CD4-positive, alpha-beta T cell treated with Interleukin-6 at 100 ng/mL for 8 hours (primary cell): ENCODE measurements at places on chromosomes 1 and 21.

DNA sequence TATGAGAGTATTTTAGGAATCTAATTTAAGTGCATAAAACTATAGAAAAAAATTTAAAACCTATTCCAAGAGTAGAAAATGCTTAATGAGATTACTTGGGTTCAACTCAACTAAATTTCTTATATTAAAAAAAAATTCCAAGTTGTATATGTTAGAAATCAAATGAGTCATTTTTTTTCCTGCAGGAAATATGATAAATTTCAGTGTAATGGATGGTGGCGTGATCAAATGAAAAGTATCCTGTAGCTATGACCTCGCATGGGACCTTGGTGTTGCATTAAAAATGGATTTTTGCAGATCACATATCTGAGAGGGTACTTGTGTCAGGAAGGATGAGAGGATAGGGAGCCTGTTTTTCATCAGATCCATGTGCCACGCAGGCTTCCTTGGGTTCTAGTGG is 17.9 kb downstream of the ATP5PO start:
- DNase-seq, result no peak

DNA sequence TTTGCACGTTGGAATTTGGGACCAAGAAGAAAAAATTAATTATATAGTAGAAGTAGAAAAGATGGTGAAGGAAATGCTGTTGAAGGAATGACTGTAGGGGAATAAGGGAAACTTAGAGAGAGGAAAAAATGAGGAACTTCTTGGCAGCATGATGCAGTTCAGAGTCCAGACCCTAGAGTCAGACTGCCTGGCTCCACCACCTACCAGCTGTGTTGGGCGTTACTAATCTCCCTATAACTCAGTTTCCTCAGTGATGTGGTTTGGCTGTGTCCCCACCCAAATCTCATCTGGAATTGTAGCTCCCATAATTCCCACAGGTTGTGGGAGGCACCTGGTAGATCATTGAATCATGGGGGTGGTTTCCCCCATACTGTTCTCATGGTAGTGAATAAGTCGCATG is 1.3 kb upstream of the SELP start:
- no peak for DNase-seq

- no peak for DNase-seq
Measured at GRCh38 chr1:21366288-21366687, 73.6 kb upstream of the NBPF3 start.

- no peak for DNase-seq
Measured at GRCh38 chr1:179197690-179198297, 31.7 kb downstream of the ABL2 start.

DNA sequence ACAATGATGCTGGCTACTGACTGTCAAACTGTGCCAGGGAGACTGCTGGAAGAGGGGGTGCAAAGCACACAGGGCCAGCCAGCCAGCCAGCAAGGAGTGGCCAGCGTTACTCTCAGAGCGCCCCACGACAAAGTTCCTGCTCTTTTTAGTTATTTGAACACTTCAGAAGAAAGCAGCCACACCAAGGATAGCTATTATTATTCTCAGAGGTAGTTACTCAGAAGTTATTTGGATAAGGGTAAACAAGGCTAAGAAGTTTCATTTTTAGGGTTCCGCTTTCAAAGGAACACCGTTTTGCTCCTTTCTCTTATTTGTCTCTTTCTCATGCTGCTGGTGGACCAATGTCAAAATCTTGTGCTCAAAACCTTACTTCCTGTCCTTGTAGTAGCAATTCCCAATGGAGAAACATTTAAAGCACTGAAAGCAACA is 59.9 kb downstream of the VANGL2 start:
- no peak for DNase-seq

- DNase-seq, result no peak
Measured at GRCh38 chr1:91929250-91929649, 20.0 kb upstream of the BRDT start.

DNA sequence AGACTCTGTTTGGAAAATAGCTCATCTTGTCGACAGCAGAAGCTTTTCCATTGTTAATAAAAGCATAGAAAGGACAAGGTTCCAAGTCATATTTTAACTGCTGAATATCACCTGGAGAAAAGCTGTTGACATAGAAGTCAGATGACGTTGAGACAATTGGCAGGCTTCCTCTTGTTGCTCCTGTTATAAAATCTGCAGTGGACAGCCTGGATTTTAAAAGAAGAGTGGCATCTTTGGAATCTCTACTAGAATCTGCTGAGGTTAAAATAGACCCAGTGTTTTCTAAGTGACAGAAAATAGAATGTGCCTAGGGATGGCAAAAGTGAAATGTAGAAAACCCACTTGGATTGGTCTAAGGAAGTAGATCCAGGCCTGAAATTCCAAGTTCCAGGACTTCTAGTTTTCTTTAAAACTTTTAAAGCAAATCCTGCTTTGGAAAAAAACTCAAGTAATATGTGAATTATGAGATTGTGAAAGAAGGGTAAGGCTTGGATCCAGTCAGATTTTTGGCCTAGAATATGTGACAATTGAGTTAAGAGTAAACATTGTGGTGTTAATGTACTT is 53.6 kb upstream of the NEXN start:
- no peak for DNase-seq

DNA sequence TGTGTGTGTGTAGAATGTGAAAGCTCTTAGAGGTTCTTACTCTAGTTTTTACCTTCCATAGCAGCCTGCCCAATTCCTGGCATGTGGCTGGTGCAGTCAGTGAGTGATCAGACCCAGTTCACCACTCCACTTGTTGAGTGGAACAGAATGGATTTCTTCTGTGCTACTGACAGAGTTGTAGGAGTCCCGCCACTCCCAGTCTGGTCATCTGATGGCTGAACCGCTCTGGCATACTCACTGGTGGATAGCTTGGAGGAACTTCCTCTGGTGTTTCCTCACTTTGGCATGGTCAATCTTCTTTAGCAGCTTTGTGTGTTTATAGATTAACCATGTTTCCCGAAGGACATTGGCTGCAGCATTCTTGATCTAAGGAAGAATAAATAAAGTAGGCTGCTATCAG is 106.7 kb upstream of the ADAR start:
- no peak for DNase-seq

DNA sequence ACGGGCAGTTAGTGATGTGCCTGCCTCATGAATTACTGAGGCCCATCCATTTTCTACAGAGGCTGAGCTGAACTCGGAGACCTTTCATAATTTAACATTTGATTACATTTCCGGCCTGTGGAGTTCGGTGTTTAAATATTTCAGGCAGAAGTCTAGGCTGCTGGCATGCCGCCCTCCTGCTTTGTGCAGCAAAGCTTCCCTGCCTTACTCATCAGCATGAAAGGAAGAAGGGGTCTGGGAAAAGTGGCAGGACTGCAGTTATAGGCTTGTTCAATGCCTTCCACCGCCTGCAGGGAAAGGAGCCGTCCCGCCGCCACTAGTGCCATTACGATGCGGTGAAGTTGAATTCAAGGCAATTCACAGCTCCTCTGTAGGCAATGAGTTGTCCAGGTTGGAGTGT is 527.9 kb downstream of the NPHP4 start:
- no peak for DNase-seq

GRCh38 chr1:235325139-235325538 is 2.8 kb downstream of the ARID4B start:
- no peak for DNase-seq

DNA sequence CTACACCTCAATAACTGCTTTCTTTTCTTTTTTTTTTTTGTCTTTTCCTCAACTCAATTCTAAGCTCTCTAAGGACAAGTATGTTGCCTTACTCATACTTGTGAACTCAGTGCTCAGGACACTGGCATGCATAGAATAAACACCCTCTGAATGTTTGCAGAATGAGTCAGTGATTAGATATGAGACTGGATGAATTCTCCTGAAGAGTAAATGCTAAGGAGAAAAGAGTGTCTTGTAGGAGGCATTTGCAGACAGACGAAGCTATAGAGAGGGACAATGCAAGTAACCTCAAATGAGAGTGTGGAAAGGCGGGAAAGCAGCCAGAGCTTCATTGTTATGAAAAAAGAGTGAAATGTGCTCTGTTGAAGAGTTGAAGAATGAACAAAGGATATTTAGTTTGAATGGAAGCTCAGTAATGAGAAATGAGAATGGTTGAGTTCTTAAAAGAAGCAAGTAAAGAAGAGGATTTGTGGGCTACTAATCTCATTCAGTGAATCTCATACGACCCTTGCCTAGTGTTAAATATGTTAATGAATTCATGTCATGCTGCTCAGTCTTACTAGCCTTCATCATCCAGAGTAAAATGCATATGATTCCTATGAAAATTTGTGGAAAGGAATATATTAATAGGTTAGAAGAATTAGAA is 166.1 kb upstream of the DPYD start:
- DNase-seq, result no peak

- DNase-seq, result no peak
Measured at GRCh38 chr1:29240400-29240837, 4.1 kb downstream of the PTPRU start.

GRCh38 chr1:116987256-116987555 is 14.4 kb upstream of the CD101 start:
- peak; percentile 80 for DNase-seq

GRCh38 chr1:168555508-168556046 is 11.8 kb upstream of the XCL2 start:
- DNase-seq, result no peak

DNA sequence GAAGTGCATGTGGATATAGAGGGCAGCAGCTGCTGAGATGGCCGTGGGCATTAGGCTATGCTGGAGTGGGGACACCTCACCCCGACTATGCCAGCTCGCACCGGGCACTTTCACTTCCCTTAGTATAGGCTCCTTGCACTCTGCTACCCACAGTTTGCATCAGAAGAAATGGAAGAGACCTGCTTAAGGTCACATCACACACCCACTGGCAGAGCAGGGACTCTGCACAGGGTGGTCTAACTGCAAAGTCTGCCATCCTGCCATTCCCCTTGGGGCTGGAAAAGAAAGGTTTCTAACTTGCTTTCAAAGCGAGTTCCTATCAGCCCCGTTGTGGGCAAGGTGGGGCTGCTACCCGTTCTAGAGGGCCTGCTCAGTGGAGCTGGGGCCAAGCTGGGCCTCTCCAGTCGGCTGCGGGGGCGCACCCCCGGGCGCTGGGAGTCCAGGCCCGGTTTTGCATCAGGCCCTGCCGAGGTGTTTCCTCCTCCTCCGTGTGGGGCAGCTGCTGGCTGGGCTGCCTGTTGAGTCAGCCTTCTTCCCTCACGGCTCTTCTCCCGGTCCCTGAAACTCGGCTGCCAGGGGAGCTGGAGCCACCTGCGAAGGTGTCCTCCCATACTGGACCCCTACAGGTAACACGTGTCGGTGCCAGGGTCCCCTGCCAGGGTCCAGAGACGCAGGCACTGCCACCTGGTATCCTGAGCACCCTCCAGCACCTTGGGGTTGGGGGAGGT is at the start of gene SYTL1:
Gene SYTL1, plus strand, starts transcription at position 498 of the 728 bp plus-strand sequence. CDS start 3,313 bp downstream, outside the sequence.
- peak; percentile 63 for DNase-seq

DNA sequence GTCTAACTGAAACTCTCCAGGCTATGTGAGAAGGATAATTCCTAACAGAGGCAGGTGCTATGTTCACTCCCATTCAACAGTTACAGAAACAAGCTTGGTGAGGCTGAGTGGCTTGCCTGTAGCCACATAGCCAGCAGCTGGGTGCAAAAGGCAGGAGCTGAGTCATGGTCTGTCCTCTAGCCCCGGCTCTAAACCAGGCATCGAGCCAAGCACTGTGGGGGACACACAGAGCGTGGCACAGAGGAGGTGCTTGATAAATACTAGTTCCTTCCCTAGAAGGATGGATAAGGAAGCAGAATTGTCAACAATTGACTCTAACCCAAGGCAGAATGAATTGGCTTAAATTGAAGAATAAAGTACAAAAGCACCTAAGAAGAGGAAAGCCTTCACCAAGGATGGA is 10.4 kb upstream of the KCNA2 start:
- DNase-seq, result no peak

- DNase-seq, result no peak
Measured at GRCh38 chr1:164602480-164603093, 43.6 kb downstream of the PBX1 start.

- no peak for DNase-seq
Measured at GRCh38 chr1:62335656-62336055, 16.4 kb upstream of the KANK4 start.

GRCh38 chr1:150386592-150386991 is 22.6 kb downstream of the RPRD2 start:
- DNase-seq, result no peak

DNA sequence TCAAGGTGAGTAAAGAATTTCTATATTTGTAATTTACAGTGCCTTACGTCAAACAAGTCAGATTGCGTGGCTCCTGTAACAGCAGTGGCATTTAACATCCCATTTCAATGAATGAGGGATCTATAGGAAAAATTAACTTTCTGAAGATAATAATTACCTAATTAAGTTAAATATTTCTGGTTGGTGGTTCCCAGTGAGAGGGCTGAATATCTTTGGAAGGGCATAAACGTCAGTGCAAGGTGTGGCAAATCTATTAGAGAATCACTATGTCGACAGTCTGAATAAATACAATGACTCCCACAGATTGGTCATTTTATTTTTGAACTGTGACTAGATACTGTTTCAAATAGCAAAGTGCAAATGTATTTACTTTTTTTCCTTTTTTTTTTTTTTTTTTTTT is 80.0 kb downstream of the S1PR1 start:
- DNase-seq, result no peak

- DNase-seq, result no peak
Measured at GRCh38 chr1:18513995-18514394, 33.3 kb downstream of the KLHDC7A start.

DNA sequence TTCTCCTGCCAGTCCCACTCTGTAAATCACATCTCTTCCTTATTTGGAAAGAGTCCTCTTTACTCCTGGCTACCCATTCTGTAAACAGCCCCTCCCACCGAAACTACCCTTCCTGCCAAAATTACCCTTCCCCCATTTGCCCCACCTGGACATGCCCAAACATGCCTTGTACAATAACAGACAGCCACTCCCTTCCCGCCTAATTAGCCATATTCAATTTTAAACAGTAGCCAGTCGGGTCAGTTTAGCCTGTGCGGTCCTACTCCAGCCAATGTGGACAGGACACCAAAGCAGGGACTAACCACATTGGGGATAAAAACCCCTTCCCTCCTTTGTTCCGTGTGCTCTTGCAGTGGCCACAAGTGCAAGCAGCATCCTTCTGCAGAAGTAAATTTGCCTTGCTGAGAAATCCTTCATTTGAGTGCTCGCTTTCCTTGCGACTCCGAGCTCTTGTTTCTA is 56.3 kb upstream of the MAP10 start:
- no peak for DNase-seq

DNA sequence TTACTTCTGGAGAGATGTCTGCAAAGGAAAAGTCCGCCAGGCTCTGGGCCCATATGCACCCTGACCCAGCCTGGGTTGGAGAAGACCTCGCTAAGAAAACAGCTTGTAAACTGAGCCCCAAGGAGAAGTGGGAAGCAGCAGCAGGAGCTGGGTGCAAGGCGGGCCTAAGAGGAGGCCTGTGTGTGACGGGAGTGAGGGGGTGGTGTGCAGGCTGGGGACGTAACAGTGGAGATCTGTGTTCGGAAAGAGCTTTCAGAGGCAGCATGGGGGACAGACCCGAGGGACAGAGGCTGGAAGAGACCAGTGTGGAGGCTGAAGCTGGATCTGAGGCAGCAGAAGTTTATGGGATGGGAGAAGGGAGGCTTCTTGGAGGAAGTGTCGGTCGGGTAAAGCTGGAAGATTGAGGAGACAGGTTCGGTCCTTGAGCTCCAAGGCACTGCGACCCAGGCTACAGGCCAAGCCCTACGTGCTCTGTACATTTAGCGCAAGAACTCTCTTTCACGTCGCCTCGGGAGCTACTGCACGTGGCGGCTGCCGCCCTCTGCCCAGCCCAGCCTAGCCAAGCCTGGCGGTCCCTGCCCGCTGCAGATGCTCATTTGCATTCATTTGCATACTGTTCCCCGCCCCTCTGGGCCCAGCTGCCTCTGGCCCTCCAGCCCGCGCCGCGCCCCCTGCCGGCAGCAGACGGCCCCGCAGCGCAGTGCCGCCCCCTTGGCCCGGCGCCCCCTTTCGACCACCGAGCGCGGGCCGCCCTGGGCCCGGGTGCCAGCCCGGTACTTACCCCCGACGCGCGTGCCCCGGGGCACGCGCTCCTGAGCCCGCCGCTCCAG is 6.3 kb downstream of the HPCA start:
- no peak for DNase-seq
